Upper lobe of left lung (tissue), 6 donors: ENCODE measurements at places on chromosomes 7 and 10. TPM values are rescaled to one million over a fixed set of nuclear protein-coding genes. Genes with fewer than 3 reads are reported as not detected.

DNA sequence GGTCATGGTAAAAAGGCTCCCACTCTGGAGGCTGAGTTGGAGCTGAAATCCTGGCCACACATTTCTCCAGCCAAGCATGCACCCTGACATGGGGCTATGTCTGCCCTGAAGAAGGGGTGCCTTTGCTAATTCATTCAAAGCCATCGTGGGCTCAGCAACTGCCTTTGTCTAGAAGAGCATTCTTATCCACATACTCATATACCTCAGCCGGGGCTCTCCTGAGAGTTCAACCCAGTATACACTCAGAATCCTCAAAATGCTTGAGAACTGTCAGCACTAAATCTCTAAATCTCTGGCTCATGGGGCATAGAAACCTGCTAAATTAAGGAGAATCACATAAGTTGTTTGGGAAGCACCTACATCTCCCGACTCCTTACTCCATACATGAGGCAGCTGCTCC is 89.3 kb downstream of the MRPL32 start:
- no peak for DNase-seq

DNA sequence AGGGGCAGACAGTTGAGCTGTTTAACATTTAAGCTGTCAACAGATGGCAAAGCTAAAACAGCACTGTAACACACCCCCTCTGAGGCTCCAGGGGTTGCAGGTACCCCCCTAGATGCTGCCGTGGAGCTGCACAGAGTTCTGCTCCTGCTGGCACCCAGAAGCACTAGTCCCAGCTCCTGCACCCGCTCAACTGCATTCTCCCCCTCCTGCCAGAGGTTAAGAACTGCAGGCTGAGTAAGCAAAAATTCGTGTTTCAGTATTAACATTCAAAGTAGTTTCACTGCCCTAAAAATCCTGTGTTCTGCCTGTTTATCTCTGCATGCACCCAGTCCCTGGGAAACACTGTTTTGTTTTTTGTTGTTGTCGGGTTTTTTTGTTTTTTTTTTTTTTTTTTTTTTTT is 790.8 kb upstream of the KCND2 start:
- peak; percentile 1 for DNase-seq

DNA sequence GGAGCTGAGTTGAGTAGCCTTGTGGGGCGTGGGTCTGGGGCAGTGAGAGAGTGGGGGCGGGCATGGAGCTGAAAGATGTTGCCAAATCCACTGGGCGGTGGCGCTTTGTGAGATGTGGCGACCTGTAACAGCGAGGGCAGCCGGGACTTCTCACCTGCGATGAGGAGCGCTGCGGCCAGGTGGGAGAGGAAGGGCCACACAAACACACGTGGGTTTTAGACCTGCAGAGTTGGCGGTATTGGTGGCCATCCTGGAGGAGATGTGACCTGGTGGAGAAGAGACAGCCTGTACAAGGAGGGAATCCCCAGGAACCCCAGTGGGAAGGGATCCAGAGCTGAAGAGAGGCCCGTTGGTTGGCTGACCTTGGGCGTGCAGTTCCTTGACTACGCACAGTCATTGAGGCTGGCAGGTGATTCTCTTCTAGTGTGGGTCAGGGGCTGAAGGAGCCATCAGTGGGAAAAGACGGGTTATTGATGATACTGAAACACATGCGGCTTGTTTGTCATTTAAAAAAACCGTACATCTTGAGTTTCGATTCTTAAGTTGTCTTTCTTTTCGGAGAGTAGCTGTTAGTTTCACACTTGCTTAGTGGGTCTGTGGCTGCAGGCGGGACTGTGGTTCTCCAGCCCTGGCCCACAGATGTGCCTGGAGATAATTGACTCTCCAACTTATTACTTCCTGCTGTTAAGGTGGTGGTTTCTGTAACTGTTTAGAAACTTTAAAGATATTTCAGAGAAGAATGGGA is 2.4 kb downstream of the CHST12 start:
- peak; percentile 43 for DNase-seq

The TMEM236 gene
- total RNA-seq: 1.0 TPM

- no peak for DNase-seq
Measured at GRCh38 chr7:111750878-111751277, 188.6 kb upstream of the IMMP2L start.

The C10orf67 gene
- 7.3 TPM for total RNA-seq

DNA sequence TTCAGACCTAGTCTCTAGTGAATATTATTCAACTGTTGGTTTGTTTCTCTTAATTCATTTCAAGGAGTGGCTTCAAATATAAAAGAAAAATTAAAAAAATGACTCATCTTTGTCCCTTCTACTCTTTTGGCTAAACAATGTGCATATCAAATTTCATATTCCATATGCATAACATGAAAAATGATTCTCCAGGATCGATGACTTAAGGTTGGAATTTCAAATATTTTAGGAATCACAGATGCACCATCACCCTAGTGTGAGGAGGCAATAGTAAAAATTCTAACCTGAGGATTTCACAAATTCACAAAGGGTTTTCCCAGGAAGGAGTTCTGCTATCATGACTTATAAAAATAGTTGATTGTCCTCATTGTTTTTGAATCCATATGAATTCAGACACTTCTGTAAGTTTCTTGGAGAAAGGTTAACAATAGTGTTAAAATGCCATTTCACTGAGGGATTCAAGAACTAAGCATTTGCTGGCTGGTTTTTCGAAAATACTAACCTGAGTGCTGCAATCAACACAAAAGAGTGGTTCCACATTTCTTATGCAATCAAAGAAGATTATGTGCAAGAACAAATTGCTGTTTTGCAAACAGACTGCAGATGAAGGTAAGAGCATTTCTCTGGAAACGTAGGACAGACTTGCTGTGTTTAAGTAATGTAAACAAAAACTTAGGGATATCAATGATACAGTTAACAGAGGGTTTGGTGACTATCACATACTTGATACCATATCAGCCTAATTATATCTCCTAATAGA is 547.5 kb upstream of the LRRTM3 start:
- no peak for DNase-seq

The ANKRD30A gene
- total RNA-seq: not detected
